ENCODE measurements at places on chromosomes 13 and 19.

GRCh38 chr13:95784161-95784899 is 107.4 kb downstream of the DNAJC3 start:
- peak; percentile 90 for DNase-seq

- no peak for DNase-seq
These were observed 95.1 kb upstream of the DOCK9 start for GRCh38 chr13:99072941-99073340.

GRCh38 chr19:47490031-47490430 is 6.0 kb upstream of the KPTN start:
- DNase-seq: no peak

DNA sequence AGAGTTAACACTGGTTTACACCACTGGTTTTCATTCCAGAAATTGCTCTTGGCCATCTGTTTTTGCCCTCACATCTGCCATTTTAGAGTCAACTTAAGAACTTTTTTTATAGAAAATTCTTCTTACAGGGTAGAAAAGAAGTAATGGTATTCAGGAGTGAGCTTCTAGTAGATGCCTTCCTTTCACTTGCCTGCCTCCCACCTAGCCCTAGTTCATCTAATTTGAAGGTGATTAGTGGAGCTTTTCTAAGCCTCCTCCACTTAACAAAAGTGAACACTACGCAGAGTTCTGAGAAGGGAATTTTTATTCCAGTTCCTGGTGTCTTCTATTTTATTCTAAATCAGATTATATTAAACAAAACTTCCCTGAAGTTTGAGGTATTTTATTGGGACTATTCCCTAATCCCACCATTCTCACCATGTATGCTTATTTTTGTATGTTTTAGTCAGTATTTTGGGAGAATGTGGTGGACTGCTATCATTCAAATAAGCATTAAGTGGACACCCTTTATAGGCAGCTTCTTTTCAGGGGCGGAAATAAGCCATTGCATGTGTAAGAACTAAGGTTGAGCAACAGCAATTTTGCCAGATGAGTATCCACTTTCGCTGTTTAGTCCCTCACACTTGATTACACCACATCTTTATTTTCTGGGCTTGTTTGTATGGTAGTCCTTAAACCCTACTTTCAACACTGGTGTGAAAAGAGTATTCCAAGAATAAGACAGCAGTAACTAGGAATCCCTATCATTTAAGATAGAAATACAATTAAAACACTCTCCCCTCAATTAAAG is 156.9 kb downstream of the ENOX1 start:
- no peak for DNase-seq

GRCh38 chr13:71613066-71613745 is 253.8 kb downstream of the DACH1 start:
- DNase-seq: no peak

DNA sequence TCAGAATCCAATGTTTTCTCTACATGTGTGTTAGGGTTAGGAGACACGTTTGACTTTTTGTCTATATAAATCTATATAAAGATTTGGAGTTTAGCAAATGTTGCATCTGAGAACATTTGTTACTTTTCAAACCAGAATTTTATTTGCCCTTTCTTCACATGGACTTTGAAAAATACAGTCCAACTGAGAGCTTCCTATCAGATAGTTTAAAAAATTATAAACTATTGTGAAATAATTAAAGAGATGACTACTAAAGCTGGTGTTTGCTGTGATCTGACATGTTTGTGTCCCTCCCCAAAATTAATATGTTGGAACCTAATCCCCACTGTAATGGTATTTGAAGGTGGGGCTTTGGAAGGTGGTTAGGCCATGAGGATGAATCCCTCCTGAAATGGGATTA is 297.1 kb downstream of the ITGBL1 start:
- DNase-seq: no peak

GRCh38 chr13:23902975-23903905 is 5.9 kb upstream of the C1QTNF9B start:
- DNase-seq: no peak

GRCh38 chr13:32212421-32212820 is 102.7 kb downstream of the ZAR1L start:
- peak; percentile 4 for DNase-seq
